ENCODE measurements at places on chromosomes 4 and X. TPM values are rescaled to one million over a fixed set of nuclear protein-coding genes. Genes with fewer than 3 reads are reported as not detected.
A peak's percentile ranks its signal among the peaks of the same experiment; 100 is the strongest.

ANTXR2 gene
- total RNA-seq: 90.1 TPM

- no peak for DNase-seq
Measured at GRCh38 chr4:73451404-73451803, 15.4 kb downstream of the AFP start.

DNA sequence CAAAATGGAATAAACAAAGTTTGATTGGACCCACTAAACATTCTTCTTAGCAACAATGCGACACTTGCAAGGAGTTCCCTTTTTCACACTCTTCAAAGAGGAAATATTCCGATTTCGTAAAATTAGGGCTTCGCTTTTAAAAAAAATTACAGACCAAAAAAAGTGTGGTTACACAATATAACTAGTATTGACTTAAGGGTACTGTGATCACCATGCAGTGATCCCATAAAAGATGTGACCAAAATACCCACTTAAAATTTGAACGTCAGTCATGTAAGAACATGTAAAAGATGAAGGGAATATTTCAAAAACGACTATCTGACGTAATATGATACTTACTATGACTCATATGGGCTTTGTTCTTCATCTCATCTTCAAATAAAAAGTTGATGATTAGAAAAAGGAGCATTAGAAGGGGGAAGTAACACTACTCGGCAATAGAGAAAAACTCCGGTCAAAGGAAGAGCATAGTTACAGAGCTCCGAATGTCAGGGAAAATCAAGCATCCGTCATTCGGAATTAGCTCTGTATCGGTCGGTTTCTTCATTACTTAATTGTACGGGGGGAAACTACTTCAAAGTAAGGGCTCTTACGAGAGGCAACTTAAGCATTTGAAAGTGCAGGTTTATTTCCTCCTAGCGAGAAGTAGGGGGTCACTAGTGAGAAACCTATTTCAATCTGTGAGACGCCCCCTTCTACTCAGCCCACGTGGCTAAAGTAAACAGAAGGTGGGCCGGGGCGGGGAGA, 1.3 kb upstream of the TET2 start:
- DNase-seq: peak; percentile 35

GRCh38 chr4:24273136-24273535, 311.2 kb downstream of the DHX15 start:
- no peak for DNase-seq

DNA sequence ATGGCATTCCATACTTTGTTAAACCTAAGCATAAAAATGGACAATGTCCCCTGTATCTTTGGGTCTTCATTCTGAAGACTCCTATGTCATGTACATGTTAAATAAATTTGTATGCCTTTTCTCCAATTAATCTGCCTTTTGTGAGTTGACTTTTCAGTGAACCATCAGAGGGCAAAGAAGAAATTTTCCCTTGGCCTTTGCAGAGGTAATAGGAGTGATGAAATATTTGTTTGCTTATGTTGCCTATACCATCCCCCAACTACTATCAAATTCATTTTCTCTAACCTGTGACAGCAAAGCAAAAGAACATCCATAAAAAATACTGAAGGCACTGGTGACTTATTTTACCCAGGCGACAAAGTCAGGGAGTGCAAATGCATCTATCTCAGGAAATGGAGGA, 18.2 kb downstream of the NAAA start:
- no peak for DNase-seq

DNA sequence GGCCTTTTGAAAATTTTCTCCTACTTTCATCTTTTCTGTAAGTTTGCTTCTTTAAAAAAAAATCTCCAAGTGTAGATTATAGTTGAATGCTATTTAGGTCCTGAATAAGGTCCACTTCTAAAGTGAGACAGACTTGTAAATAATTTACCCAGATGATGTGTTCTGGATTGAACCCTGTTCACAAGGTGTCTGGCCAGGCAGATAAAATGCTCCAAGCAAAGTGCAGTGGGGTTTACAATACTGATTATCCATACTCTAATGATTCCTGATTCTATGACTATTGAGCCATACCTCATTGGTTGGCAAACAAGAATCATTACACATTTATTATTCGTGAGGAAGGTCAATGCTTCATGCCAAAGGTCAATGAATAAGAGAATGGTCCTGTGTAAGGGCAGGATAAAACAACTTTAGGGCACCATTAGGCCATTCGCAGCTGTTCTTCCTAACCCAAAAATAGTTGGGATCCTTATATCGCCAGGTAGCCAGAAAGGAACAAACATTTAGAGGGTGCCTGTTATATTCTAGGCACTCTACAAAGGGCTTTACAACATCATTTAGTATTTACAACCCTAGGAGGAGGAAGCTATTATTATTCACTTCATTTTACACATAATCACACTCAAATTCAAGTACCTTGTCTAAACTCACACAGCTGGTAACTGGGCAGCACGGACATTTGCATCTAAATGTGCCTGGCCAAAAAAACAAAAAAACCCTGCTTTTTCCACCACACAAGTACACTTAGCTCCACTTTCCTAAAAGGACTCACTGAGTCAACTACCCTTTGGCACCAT, 18.6 kb upstream of the SAT1 start:
- DNase-seq: no peak

UGT2B10 gene
- total RNA-seq: not detected

GRCh38 chr4:163966612-163967011, 472.1 kb downstream of the TMA16 start:
- DNase-seq: no peak

FOXP3 gene
- 4.3 TPM for total RNA-seq

DNA sequence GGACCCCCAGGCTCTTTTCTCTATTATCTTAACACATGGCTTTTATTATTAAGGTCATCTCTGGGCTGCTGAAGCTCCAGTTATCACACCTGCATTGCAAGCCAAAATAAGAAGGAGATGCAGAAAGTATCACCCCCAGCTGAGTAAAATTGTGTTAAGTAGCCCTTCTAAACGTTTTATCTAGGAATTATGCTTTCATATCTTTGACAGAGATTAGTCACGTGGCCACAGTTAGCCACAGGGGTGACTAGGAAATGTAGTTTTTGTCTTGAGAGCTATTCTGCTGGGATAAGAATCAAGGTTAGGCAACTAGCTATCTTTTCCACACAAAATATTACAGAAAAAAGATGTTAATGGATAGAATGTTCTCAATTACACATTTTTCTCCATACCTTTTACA, 102.1 kb downstream of the ANXA3 start:
- no peak for DNase-seq

NLGN3 gene
- total RNA-seq: 2.3 TPM

DNA sequence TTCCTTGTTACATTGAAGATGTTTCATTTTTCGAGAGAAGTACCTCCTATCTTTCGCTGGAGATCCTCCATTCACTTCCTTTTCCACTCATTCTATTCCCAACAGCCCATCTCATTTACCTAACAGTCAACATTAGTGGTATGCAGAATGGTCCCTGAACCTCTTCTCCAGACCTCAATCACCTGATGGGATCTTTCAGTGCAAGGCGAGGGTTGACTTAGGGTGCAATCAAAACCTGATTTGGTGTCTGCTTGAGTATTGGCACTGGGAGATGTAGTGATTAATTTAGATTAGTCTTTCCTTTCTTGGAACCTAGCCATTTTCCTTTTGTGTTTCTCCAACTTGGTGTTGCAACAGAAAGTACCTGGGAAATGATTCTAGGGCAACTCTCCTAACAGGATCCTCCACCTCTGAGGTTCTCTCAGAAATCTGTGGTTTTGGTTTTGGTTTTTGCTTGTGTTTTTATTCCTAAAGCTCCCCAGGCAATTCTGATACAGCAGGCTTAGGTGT, 18.4 kb downstream of the DDX3X start:
- no peak for DNase-seq

VSIG4 gene
- total RNA-seq: 0.61 TPM

- no peak for DNase-seq
Measured at GRCh38 chr4:13778367-13778766, 150.8 kb upstream of the BOD1L1 start.

- DNase-seq: no peak
Measured at GRCh38 chr4:23889814-23890341, at the start of gene PPARGC1A. Gene PPARGC1A (minus strand): TSS chr4:23890047. CDS start chr4:23889957, 90 bp downstream.

HMGB3 gene
- total RNA-seq: 1.7 TPM

- DNase-seq: no peak
Measured at GRCh38 chr4:40525752-40526598, 103.7 kb downstream of the RBM47 start.

CCDC110 gene
- total RNA-seq: 0.90 TPM

DNA sequence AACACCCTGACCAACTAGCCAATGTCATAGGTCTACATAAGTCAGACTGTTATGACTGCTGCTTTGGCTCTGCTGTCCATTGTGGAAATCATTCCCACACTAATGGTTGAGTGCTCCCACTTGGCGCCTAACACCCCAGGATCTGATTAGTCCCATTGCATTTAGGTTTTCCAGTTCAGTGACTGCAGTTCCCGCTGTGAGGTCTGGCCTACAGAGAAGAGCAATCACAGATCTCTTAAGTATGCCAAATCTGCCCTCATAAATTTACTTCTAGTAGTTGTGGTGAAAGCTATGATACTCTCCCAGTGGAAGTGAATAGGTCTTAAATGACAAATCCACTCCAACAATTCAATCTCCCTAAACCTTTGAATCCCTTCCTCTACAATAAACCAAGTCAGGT, 77.3 kb upstream of the IL2 start:
- DNase-seq: no peak

DNA sequence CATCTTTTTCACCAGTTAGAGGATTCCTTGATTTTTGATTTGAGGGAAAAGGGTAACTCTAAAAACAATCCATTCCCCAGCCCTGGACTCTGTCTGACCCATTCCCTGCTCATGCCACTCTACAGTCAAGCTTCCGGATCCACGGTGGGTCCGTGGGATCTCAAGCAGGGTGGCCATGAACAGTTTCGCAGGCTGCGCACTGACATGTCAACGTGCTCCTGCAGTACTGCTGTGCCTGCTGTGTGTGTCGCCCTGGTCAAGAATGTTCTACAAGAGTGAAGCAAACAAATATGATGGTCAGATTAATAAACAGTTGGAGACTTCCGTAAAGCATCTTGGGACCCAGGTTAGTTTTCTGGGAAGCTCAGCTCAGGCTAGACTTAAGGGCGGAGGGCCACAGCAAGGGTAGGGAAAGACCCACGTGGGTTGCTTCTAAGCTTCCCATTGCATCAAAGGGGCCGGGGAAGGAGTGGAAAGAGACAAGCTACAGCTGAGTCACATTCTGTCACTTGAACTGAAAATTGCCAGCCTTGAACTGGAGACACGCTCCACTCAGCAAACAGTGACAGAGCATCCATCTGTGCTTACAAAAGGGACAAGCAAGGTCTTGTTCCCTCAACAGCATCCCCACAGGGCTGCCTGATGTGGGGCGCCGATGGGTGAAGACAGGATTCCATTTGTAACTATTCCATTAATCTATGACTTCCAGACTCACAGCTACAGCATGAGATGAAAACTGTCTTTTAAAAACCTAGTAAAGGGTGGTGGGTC, 81.8 kb downstream of the MTMR1 start:
- DNase-seq: no peak

DNA sequence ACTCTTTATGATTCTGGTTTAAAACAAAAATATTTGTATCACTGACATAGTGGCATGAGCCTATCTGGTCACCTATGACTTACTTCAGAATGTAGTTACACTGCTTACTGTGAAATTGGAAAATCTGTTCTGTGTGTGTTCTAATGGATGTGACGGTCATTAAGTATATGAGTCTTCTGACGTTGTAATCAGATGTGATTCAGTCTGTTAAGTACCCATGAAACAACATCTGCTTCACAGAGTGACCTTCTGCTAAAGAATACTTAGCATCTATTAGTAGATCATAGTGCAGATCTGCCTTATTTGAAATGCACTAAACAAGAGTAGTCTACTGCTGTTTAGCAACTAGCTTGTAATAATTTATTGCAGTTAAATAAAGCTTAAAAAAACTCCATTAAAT, 317.1 kb downstream of the DCTD start:
- no peak for DNase-seq

BLOC1S4 gene
- 37.8 TPM for total RNA-seq
